ENCODE measurements at places on chromosomes 3 and 15.
A peak's percentile ranks its signal among the peaks of the same experiment; 100 is the strongest.

DNA sequence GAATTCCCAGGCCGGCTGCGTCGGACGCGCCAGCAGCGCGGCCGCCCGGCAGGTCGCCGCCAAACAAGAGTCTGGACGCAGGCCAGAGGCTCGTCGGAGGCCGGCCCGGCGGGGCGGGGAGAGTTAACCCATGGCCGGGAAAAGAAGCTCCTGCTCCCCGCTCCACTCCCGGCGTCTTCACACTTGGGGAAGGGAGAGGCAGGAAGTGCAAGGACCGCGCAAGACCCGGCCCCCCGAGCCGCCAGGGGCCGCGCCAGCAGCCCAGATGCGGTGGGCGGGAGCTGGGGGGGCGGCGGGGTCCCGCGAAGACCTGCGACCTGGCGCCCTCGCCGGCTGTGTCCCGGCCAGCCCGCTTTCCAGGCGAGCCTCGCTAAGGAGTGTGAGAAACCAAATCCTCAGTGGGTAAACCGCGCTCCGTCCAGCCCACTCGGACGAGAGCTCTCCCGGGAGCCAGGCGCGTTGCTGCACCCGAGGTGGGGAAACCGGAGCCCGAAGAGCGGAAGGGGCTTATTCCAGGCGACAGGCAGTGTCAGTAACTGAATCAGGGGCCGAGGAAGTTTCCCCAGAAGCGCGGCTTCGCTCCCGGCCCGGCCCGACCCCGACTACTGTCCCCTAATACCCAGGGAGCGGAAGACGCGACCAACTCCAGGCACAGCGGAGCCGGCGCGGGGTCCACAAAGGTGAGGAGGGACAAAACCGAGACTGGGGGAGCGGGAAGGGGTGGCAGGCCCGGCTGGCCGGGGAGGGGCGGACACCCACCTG lies 721 bp downstream of the ADAMTS7 start:
- peak; percentile 6 for DNase-seq

DNA sequence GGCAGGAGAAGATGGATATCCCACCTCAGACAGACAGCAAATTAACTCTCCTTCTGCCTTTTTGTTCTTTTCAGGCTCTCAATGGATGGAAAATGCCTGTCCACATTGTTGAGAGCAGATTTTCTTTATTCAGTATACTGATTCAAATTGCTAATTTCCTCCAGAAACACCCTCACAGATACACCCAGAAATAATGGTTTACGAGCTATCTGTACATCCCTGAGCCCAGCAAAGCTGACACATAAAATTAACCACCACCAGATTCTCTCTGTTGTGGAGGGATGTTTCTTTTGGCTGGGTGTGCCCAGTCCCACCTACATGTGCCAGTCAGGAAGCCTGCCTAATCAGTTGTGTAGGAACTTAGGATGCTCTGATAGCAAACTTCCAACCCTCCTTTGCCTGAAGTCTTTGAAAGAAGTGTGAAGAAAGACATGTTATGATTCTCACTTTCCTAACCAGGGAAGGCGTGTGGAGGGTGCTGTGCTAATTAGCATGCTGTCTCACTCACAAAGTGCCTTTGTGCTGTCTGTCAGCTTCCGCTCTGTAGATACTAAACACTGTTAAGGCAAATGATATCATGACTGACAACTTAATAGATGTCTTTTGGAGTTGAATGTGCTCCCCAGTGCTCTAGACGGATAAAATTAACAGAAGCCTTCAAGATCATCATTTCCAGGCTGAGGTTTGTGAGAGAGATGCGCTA lies 208.5 kb downstream of the CLSTN2 start:
- no peak for DNase-seq

- DNase-seq, result no peak
Measured at GRCh38 chr3:37224879-37225278, 50.5 kb upstream of the LRRFIP2 start.

DNA sequence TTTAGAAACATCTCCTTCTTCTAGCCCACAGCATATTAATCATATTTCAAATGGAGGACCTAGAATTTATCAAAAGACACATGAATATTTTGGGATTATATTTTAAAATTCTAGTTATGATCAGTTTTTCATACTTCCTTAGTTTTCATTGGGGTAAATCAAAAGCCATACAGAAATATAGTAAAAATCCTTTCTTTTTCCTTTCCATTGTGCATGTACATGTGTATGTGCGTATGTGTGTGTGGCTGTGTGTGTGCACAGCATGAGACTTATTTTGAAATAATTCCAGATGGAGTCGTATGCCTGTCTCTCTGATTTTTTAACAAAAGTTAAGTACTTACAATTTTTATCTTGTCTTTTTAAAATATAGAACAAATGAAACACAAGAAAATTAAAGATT lies 94.5 kb downstream of the ARPP21 start:
- no peak for DNase-seq

DNA sequence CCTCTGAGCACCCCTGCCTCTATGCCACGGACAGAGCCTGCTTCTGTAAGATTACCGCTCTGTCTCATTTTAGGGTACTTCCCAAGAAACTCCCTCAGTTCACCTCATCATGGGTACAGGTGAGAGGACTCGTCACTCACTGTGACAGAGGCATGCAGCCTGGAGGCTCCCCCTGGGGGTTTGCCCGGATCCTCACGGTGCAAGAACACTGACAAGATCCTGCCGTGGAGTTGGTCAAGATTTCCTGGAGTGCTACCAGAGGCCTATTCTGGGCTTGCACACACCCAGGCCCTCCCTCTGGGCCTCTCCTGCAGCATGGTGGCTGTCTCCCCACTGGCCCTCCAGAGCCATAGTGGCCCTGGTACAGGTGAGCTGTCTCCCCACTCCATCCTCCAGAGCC lies 103.1 kb upstream of the TNIK start:
- DNase-seq, result no peak

DNA sequence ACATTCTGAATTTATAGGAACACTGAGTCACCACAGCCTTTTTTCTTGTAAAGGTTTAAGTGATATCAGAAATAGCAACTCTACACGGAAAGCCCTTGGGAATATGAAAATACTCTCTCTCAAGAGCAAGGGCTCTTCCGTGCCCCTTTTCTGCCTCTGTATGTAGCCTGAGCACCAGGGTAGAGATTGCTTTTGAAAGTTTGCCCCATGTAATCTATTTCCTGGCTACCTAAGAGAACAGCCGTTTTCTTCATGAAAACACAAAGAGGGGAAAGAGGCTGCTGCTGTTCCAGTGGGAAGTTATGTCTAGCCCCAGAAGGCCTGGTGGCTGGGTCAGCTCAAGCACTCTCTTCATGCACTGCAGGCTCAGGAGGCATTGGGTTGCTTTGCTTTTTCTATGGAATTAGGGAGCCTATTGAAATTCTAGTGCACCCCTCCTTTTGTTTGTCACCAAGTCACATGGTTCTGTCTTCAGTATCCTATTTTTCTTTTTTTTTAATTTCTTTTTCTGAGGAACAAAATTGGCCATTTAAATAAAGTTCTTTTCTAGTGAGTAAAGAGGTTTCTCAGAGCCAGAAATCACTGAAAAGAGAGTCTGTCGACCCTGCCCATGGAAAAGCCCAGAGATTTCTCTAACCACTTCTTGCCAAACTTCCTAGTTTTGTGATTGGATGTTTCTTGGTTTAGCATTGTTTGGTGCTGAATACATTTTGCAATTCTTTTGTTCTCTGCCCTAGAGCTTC lies 39.5 kb downstream of the TIGIT start:
- DNase-seq, result no peak

DNA sequence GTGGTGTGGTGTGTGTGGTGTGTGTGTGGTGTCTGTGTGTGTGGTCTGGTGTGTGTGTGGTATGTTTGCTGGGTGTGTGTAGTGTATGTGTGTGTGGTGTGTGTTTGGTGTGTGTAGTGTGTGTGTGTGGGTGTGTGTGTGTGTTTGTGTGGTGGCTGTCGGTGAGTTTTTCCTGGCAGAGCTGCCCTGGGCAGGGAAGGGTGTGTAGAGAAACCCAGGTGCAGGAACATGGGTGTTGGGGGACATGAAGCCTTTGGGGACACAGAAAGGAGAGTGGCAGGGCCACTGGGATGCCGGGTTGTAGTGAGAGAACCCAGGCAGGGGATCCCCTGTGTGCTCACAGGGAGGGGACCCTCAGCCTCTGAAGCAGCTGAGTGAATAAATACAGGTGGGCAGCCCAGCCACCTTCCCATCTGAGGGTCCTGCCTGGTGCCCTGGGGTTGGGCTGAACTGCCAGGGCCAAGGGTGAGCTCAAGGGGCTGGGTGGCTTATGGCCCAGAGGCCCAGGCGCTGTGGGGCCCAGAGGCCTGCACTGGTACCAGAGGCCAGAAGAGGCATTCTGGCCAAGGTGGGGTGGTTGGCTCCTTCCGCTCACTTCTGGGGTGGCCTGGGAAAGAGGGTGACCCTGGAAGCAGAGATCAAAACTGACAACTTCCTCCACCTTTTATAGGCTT lies 48.5 kb upstream of the CTSH start:
- DNase-seq, result no peak

DNA sequence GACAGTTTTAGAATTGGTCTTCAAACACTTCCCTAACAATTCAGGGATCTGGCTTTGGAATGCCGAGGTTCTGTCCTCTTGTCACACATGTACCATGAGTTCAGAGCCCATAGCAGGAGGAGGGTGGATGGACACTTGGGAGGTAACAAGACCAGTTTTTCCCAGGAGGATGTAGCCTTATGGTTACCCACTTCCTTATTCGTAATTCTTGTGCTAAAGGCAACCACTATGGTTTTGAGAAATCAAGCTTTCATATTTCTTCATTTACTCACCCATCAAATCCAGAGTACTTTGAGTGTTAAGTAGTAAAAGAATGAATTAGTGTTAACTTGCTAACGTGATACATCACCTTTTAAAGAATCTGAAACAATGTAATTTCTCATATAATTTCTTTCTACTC lies 479.6 kb upstream of the ALCAM start:
- no peak for DNase-seq

DNA sequence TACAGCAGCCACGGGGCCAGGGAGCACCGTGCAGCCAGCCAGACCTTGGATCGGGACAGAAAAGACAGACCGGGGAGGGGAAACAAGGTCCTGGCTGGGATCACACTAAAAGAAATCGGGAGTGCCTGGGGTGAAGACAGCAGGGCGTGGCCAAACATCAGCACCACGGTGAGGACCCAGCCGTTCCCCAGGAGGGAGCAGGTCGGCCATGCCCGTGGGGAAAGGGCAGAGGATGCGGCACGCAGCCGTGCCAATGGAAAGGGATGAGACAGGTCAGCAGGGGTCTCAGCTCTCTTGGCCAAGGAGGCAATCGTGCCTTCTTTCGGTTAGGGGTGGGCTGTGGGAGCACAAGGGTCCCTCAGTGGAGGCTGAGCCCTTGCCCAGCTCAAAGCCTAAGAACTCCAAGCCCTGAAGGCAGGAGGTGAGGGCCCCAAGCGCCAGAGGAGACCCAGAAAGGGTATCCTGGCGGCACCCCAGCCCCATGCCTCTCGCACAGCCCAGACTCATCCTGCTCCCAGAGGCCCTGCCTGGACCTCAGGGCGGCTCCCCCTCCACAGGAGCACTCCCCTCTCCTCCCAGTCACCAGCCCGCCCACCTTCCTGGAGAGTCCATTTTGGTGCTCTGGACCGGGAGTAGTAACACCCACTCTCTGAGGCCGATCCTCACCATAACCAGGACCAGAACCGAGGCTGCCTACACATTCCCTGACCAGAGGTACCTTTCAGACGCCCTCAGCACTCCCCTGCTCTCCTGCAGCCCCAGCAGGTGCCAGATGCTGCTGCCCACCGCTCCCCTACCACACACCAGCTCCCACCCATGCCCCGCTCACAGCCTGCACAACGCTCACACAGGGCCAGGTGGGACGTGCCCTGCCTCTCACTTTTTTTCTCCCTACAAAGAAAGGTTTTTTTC lies 23.2 kb upstream of the OCA2 start:
- no peak for DNase-seq

DNA sequence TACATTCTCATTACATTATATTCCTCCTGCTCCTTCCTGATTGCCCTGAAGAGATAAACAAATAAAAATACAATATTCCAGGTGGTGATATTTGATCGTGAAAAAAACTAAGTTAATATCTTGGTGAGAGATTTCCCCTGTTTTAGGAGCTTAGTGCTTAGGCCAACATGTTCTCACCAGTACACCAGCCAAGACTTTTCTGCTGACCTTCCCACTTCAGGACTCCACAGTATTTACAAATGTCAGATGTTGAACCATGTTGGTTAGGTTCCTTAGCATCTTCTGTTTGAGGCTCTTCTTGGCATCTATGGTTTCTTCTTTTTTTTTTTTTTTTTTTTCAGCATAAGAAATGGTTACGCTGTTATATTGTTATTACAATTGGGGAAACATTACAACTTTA lies 247.0 kb downstream of the IL5RA start:
- no peak for DNase-seq

GRCh38 chr15:64197425-64197824 lies 34.6 kb upstream of the PPIB start:
- DNase-seq, result no peak

DNA sequence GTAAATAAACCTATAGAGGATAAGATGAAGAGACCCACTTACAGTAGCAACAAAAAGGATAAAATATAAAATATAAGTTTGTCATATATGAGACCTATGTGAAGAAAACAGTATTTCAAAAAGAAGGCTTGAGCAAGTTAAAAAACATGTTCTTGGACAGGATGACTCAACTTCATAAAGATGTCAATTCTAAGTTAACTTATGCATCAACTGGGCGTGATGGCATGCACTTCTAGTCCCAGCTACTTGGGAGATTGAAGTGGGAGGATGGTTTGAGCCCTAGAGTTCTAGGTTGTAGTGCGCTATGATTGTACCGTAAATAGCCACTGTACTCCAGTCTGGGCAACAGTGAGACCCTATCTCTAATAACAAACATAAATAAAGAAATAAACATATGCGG lies 59.7 kb downstream of the PDCD6IP start:
- DNase-seq, result no peak

DNA sequence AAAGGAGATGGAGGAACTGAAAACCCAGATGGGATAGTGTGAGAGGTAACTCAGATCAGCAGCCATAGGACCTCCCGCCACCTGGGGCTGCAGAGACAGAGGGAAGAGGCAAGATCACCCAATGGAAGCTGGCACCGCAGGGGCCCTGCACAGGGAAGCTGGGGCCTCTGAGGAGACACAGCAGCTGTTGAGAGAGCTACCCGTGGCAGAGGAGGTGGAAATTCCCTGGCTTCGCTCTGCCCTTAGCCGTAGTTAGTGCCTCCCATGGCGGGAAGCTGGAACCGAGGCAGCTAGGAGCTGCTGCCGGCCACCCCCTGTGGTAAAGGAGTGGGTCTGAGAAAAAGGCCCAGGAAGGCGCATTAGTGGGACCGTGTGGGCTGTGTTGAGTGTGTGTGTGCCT lies 18.0 kb upstream of the PLXNA1 start:
- DNase-seq, result no peak

GRCh38 chr3:94896994-94897393 lies 834.1 kb downstream of the NSUN3 start:
- no peak for DNase-seq

- no peak for DNase-seq
Measured at GRCh38 chr3:142945023-142945422, 18.5 kb downstream of the PAQR9 start.

GRCh38 chr3:14340960-14341708 lies 61.3 kb upstream of the SLC6A6 start:
- DNase-seq, result no peak

DNA sequence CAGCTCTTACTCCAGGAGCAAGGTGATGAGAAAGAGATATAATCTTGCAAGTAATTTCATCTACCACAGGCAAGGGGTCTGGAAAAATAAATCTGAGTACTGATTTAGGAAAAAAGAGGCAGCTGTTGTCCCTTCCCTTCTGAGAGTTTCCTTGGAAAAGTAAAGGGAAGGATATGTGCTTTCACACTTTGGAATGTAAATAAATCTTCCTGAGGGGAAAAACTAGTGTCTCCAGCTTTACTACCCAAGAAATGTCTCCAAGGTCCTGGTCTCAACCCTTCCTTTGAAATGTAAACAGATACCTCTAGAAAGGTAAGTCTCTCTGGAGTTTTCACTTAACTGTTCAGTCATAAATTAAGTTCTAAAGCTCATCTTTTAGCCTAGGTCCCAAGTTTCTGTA lies 102.6 kb downstream of the DPH6 start:
- DNase-seq, result no peak

All from stimulated activated CD4-positive, alpha-beta T cell treated with anti-CD3 and anti-CD28 coated beads, Interleukin-4, amount 100 ng/mL, for 1 hour (primary cell).